Activated T-helper 1 cell treated with anti-CD3 and anti-CD28 coated beads, Interleukin-2, amount 50 U/mL, for 16 hours (primary cell): ENCODE measurements at places on chromosomes 11 and 22.

DNA sequence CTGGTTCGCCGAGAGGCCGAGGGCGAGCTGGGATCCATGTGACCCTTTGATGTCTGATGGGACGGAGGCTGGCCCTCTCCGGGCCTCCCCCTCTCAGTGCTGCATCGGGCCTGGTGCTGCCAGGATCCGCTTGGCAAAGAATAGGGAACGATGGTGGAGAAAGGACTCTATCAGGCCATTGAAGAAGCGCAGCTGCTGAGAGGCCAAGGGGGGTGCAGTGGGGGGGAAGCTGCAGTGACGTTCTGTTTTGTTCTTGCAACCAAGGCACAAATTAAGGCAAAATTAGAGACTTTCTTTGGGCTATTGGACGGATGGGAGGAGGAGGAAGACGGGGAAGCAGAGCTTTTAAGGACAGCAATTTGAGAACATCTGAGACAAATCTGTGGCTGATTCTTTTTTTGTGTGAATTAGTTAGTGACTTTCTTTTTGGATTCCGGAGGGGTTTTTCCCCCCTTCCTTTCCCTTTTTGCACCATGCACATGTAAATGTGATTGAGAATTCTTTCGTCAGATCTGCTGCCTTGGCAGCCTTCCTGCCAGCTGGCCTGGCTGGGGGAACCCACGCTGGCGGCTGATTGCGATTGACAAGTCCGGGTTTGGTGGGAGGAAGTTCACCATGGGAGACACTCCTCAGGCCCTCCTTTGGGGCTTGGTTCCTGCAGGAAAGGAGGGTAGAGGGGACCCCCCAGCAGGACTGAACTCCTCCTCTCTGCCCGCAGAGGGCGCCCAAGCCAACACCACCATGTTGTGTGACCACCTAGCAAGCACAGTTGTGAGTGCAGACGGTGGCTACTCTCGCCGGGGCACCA, 214.6 kb downstream of the NTM start:
- DNase-seq, result no peak

DNA sequence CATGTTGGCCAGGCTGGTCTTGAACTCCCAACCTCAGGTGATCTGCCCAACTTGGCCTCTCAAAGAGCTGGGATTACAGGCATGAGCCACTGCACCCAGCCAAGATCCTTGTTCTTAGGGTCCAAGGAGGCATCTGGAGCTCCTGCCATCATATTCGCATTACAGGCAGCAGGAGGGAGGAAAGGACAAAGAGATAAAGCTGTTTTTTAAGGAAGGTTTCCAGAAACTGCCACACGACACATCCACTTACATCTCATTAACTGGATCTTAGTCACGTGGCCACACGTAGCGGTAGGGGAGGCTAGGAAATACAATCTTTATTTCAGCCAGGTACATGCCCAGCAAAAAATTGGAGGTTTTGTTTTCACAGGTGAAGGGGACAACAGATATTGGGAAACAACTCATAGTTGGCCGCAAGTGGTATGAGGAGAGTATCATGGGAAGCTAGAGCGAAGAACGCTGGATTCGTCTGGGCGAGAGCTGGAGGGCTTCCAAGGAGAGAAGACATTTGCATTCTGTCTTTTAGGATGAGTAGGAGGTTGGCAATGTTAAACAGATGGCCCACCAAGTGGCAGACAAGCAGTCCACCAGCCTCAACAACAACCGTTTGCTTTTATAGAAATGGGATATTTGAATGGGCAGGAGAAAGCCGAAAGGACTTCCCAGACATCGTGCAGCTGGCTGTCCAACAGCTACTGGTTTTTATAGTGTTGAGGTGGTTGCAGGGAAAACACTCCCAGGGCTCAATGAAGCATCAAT, 39.2 kb upstream of the DMC1 start:
- no peak for DNase-seq

DNA sequence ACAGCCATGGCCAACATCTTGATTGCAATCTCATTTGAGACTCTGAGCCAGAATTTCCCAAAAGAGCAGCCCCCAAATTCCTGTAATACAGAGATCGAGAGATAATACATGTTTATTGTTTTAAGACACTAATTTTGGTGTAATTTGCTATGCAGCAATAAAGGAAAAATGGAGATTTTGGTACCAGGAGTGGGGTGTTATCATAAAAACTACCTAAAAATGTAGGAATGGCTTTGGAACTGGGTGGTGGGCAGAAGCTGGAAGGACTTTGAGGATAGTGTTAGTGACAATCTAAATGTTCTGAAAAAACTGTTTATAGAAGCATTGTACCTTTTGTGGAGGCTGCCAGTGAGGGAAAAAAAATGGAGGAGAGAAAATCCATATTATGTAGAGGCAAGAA, 32.4 kb downstream of the C11orf96 start:
- no peak for DNase-seq

- no peak for DNase-seq
Measured at GRCh38 chr11:100872951-100873740, 186.1 kb downstream of the ARHGAP42 start.
